Amniotic stem cell (primary cell): ENCODE measurements at places on chromosomes 2 and 18.

- DNase-seq = no peak
Observed at GRCh38 chr2:182522405-182522896, 95.6 kb upstream of the PDE1A start.

GRCh38 chr2:112782234-112782799 lies 2.0 kb downstream of the IL1A start:
- no peak for DNase-seq

DNA sequence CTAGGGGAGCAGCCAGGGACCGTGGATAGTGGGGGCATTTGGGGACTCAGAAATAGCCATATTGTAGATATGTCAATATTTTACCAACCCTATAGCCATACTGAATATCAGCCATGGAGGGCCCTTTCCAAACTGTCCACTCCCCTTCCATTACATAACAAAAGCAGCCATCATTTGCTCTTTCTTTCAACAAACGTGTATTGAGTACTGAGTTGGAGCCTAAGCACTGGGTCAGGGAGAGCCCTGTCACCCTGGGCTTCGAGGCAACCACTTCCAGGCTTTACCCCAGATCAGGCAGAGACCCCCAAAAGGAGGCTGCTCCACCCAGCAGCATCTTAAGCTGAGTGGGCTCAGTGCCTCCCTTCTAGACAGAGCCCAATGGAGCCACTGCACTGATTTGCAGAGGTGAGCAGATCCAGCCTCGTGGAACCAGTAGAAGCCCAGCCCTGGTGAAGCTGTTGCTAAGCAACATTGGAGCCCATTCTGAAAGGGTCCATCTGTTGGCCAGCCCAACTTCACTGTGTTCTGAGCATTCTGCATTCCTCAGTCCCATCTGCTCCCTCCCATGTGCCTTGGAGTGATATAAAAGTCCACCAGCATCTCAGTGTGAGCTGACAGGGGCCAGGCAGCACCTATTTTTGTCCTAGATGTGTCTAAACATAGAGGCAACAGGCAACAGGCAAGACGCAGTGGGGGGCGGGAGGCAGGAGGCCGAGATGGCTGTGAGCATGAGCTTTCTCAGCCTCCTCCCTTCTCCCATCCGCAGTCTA lies 112.1 kb downstream of the PLB1 start:
- DNase-seq = no peak

DNA sequence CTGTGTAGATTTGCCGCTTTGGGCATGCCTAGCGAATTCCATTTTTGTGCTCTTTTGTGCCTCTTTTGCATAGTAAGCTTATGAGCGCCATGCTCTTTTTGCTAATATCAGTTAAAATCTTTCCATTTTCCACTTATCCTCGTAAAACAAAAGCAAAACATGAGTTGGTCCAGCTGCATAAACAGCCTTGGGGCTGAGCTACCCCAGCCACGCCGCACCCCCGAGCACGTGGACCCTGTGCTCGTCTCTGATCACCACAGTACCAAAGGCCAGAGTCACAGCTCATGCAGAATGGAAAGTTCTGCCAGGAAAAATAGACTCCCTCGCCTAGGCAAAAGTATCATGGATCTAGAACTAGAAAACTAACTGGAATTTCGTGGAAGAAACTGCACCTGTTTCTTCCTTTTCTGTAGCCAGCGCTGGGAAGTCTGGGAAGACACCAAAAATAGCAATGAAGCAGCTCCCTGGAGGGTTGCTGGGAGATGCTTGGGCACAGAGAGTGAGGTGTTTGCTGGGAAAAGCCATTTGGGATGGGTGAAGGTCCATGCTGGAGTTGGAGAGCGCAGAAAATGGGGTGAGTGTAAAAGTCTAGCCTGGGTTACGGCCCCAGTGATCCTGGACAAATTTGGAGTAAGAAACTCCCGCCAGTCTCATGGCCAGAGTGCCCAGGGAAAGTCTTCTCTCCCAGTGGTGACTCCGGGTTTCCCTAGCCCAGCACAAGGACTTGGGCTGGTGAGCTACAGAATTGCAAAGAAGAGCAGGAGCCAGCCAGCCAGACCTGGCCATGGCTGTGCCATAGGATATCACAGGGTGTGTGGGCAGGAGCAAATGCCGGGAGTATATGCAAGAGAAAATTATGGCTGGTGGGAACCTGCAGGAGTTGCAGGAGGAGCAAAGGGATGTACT lies 218.4 kb downstream of the GBX2 start:
- DNase-seq = no peak

DNA sequence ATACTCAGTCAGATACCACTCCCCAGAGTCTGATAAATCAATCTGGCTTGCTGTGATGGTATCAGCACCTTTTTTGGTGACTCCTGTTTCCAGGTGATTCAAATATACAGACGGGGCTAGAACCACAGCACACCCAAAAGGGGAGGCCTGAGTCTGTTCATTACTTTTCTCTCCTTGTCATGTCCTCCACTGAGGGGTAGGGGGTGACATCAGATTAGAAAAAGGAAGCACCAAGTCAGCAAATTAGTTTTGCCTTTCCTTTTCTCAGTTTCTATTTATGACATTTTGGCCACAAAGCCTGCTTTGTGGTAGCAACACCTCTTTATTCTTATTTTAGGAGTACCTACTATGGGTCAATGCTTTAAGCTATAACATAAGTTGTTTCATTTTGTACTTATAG lies 127.4 kb downstream of the CCDC102B start:
- DNase-seq = no peak

DNA sequence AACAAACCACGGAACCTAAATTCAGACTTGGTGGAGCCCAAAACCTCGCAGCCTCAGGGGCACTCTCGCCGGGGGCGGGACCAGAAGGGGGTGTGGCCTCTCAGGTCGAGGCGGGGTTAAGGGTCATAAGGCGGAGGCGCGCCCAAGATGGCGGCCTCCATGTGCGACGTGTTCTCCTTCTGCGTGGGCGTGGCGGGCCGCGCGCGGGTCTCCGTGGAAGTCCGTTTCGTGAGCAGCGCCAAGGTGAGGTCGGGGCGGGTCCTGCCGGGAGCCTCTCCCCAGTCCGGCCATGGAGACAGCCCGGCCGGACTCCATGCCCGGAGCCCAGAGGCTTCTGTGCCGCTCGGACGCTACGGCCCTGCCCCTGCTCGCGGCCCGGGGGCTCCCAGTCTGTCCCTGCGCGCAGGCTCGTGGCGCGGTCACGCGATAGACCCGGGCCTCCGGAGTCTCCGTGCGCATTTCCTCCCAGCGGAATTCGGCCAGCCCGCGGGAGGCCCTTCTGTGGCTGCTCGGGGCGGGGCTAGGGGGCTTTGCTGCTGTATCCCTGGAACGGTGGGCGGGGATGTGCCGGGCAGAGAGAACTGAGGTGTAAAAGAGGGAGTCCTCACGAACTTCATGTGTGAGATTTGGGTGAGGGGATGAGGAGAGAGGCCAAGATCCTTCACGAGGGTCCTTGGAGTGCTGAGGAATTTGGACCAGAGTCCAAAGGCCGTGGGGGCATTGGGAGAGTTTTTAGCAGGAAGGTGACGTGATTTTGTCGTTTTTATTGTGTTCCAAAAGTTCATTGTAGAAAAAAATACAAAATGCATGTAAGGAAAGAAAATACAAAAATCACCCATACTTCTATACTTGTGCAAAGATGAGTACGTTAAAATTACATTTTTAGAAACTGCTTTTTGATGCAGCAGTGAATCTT lies at the start of gene SMYD5:
SMYD5 (plus strand) TSS at position 126 of the 916 bp plus-strand sequence; CDS start at position 148, 22 bp downstream.
- no peak for DNase-seq

DNA sequence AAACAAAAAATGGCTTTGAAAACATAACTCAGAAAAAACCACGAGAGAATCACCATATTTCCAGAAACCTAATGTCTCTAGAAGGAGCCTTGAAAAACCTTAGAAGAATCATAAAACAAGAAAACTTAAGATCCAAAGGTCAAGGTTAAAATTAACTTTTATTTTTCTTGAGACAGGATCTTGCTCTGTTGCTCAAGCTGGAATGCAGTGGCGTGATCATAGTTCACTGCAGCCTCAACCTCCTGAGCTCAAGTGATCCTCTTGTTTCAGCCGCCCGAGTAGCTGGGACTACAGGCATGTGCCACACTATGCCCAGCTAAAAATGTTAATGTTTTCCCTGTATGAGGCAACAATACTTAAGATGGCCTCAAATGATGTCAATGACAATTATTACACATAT lies 254.2 kb upstream of the SESTD1 start:
- no peak for DNase-seq

DNA sequence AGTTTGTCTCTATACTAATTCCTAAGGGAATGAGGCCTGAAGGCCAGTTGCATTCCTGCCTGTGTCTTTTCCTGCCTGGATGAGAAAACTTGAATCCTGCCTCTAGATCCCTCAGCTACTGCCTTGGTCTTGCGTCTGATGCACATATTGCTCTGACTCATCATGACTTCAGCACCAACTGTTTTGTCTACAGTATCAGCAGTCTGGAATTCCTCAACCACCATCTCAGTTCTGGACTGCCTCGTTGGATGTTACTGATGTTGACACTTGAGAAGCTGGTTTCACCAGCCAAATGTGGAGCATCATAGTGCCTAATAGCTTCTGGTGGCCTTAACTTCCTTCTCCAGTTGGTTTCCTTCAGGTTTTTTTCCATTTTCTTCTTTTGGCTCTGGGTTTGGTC lies 211.0 kb downstream of the CTNNA2 start:
- DNase-seq = peak; percentile 76

DNA sequence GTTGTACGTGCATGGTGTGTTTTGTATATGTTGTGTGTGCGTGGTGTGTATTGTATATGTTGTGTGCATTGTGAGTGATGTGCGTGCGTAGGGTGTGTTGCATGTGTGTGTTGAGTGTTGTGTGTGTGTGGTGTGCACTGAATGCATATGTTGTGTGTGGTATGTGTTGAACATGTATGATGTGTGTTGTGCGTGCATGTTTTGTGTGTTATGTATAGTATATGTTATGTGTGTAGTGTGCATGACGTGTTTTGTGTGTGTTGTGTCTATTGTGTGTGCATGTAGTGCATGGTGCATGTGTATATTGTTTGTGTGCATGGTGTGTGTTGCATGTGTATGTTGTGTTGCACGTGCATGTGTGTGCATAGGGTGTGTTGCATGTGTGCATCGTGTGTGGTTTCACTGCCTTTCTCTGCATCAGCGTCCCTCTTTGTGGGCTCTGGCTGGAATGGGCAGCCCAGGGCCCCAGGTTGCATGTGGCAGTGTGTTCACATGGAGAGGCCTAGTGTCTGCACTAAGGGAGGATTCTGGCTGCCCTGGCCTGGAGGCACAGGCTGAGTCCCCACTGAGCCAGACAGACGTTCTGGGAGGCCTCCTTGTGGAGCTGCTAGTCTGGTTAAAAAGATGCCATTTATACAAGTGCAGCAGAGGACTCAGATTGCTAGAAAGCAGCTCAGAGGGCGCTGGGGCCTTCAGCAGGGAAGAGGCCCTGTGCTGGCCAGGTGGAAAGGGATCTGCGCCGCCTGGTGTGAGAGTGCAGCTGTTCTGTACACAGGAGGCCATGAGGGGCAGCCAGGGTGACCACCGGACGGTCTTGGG lies 107.2 kb downstream of the FAM168B start:
- no peak for DNase-seq
